ENCODE measurements at places on chromosomes 3 and 15. TPM values are rescaled to one million over a fixed set of nuclear protein-coding genes. Genes with fewer than 3 reads are reported as not detected.

- no peaks in the 10 kb centered on the region for H3K27me3 ChIP-seq
- no peaks in the 10 kb centered on the region for H3K4me1 ChIP-seq
- no peak for DNase-seq
- H3K27ac ChIP-seq: no peak overlapping the region
- H3K4me3 ChIP-seq: no peak overlapping the region
- H3K36me3 ChIP-seq: no peaks in the 10 kb centered on the region
Measured at GRCh38 chr15:50774450-50774849, 8.9 kb upstream of the SPPL2A start.

DNA sequence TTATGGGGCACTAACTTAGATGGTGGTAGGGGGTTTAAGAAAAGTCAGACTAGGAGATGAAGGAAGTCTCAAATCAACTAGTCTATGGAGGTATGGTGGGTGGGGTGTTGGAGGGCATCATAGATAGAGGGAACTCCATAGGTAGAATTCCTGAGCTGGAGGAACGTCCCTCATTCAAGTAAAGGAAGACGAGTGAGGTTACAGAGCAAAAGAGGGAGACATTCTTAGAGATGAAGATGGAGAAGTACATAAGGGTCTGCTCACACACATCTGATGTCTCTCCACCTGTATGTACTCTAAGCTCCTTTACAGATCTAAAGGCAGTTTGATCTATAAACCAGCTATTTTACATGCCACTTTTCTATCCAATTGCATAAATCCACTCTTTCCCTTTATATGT is 1.4 kb downstream of the PLSCR1 start:
- DNase-seq: no peak
- H3K36me3 ChIP-seq: no peaks in the 10 kb centered on the region
- no peaks in the 10 kb centered on the region for H3K27me3 ChIP-seq
- no peaks in the 10 kb centered on the region for H3K4me1 ChIP-seq
- H3K27ac ChIP-seq: peak overlapping the region; percentile 94

DNA sequence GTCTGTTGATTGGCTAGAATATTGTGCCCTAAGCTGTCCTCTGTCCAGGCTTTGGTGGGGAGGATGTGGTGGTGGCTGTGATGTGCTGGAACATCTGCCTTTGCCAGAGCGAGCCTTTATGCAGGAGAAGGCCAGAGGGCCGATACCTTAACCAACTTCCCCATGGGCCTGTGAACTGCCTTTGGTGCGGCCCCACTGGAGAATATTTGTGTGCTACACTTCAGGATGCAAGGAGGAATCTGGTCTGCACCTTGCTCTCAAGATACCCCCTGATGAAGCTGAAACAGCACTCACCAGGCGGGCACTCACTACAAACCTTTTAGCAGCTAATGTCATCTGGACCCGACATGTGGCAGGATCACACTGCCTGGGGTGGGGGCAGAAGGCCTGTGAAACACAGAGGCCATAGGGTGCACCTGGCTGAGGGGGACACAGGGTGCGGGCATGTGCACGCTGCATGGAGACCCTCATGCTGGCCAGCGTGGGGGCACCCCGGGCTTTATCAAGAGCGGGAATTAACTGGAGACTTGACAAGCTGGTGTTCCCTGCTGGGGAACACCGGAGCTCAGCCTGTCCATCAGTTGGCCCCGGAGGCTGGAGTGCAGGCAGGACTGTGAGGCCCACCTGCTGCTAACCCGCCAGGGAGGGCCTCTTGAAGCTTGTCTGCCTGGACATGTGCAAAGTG is 16.4 kb downstream of the PRR23E start:
- no peak for DNase-seq
- no peaks in the 10 kb centered on the region for H3K27me3 ChIP-seq
- H3K27ac ChIP-seq: no peak overlapping the region
- H3K36me3 ChIP-seq: no peaks in the 10 kb centered on the region

DNA sequence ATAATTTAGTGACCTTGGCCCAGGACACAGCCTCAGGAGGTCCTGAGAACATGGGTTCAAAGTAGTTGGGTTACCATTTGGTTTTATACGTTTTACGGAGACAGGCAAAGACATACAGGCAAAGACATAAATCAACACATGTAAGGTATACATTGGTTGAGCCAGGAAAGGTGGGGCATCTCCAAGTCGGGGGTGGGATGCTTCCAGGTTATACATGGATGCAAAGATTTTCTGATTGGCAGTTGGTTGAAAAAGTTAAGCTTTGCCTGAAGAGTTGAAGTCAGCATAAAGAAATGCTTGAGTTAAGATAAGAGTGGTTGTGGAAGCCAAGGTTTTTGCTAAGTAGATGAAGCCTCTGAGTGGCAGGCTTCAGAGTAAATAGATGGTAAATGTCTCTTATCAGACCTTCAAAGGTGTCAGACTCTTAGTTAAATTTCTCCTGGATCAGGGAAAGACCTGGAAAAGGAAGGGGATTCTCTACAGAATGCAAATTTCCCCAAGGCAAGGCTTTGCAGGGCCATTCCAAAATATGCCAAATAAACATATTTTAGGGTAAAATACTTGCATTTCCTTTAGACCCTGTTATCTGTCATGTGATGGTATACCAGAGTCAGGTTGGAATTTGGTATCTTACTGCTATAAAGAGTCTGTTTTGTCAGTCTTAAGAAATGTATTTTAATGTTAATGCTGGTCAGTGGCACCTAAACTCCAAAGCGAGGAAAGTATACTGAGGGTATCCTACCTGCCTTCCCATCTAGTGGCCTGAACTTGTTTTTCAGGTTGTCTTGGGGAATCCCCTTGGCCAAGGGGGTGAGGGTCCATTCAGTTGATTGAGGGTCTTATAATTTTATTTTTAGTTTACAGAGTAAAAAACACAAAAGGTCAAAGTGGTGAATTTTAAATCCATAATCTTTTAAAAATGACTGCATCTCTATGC is 8.2 kb upstream of the PDHB start:
- no peaks in the 10 kb centered on the region for H3K27me3 ChIP-seq
- no peak for DNase-seq
- H3K4me3 ChIP-seq: no peak overlapping the region

DNA sequence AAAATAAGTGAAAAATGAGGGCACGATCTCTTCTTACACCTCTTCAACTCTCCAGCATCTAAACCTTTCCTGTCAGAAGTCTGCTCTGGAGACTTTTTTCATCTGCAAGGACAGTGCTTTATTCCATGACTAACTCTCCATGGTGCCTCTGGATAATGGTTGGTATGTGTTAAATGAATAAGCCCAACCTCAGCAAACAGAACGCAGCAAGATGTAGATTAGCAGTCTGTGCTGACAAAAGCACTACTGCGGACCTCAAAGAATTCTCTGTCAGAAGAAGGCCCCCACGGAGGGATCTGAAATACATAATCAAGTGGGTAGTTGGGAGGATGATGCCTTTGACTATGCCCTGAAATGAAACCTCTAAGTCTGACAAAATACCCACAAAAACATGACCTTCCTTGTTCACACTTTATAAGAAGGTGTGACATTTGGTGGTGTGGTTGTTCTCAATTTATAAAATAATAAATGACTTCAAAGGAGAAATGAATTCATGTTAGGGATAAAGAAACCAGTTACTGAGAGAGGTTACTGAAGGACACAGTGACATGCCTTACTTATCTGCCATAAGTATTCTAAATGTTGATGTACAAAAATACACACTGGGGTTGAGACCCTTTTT is 43.2 kb upstream of the ADCY5 start:
- no peaks in the 10 kb centered on the region for H3K4me1 ChIP-seq
- H3K27ac ChIP-seq: no peak overlapping the region
- H3K4me3 ChIP-seq: no peak overlapping the region

- DNase-seq: no peak
- no peaks in the 10 kb centered on the region for H3K27me3 ChIP-seq
- H3K36me3 ChIP-seq: no peaks in the 10 kb centered on the region
- H3K4me1 ChIP-seq: no peaks in the 10 kb centered on the region
- no peak overlapping the region for H3K27ac ChIP-seq
Measured at GRCh38 chr3:55044486-55044885, 116.6 kb upstream of the LRTM1 start.

- DNase-seq: no peak
- H3K27ac ChIP-seq: no peak overlapping the region
- H3K4me1 ChIP-seq: no peaks in the 10 kb centered on the region
Measured at GRCh38 chr3:12695112-12695511, 31.2 kb upstream of the RAF1 start.

DNA sequence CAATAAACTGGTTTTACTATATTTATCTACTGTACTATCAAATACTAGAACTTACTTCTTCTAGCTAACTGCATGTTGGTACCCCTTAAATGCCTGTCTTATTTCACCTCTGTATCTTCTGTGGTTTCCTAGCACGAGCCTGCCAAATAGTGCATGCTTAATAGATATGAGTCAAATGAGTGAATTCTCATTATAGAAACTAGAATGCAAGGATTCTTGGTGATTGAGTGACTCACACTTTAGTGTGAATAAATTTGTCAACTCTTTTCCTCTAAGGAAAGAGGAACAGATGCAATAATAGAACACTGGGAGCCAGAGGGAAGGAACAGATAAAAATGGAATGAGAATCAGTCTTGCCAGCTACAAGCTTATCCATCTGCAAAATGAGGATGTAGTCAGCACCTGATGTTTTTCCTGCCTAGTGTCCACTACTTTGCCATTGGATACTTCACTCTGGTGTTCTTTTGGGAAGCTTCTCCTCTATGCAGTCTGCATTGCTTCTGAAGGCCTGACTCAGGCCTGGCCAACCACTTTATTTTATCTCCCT is 189.1 kb upstream of the CADPS start:
- no peaks in the 10 kb centered on the region for H3K4me1 ChIP-seq
- no peak for DNase-seq
- H3K27ac ChIP-seq: no peak overlapping the region
- no peaks in the 10 kb centered on the region for H3K36me3 ChIP-seq
- H3K27me3 ChIP-seq: no peaks in the 10 kb centered on the region

GRCh38 chr15:88401251-88401995 is 65.8 kb downstream of the MRPL46 start:
- H3K27ac ChIP-seq: no peak overlapping the region
- no peaks in the 10 kb centered on the region for H3K4me1 ChIP-seq
- no peaks in the 10 kb centered on the region for H3K27me3 ChIP-seq
- DNase-seq: no peak
- H3K4me3 ChIP-seq: no peak overlapping the region

DNA sequence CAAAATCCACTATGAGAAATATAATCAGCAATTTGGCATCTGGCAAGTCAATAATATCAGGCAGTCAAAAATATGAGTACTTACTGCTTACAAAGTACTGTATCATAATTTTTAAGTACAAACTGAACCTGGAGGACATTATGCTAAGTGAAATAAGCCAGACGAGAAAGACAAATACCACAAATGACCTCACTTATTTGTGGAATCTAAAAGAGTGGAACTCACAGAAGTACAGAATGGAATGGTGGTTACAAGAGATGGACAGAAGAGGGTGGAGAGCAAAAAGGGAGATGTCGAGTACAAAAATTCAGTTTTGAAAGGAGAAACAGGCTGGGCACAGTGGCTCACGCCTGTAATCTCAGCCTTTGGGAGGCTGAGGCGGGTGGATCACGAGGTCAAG is 12.4 kb downstream of the PCYT1A start:
- no peak overlapping the region for H3K27ac ChIP-seq
- no peak for DNase-seq
- H3K4me3 ChIP-seq: no peak overlapping the region
- H3K36me3 ChIP-seq: no peaks in the 10 kb centered on the region
- no peaks in the 10 kb centered on the region for H3K27me3 ChIP-seq
- H3K4me1 ChIP-seq: no peaks in the 10 kb centered on the region

DNA sequence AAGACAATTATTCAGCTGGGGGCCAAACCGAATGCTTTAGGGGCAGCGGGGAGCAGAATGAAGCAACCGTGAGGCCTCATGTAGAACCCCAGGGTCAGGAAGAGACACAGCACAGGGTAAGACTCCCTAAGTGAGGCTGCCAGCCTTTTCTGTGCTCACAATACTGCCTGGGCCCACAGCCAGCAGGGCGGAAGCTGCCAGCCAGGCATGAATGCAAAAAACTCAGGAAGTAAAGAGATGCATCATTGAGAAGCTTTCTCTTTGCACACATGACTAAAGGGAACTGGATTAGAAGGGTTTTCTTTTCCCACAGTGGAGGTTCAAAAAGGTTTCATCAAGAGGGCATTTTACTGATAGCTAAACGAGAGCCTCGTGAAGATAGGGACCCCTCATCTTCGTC is 33.3 kb downstream of the CA12 start:
- no peaks in the 10 kb centered on the region for H3K36me3 ChIP-seq
- no peak overlapping the region for H3K27ac ChIP-seq
- H3K4me1 ChIP-seq: no peaks in the 10 kb centered on the region
- no peaks in the 10 kb centered on the region for H3K27me3 ChIP-seq
- DNase-seq: peak; percentile 79

DNA sequence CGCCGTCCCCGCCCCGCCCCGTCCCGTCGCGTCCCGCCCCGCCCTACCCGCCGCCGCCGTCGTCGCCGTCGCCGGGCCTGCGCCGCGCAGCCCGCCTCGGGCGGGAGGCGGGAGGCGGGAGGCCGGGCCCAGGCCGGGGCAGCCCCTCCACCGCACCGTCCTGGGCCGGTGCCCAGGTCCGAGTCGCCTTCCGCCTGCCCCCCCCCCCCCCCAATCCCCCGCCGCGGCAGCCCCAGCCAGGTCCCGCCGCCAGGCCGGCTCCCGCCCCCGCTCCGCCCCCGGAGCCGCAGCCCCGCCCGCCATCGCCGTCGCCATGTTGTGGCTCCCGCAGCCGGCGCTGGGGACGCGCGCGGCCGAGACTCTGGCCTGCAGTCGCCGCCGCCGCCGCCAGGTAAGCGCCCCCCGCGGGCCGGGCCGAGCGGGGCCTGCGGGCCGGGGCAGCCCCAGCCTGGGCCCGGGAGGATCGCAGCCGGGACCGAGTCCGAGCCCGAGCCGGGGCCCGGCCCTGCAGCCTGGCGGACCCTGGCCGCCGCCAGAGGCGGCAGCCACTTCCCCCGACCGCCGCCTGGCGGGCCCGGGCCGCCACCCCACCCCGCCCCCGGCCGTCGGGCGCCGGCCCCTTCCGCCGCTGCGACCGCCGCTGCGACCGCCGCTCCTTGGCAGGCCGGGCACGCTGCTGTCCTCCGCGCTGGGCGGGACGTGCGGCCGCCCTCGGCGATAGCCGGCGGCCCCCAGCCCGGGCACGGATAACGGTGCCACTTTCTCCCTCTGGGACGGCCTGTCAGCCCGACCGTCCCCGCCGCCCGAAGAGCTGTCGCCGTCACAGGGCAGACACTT is at the start of gene ZNF592:
Gene ZNF592, plus strand, starts transcription at position 319 of the 837 bp plus-strand sequence. CDS start 34,084 bp downstream, outside the sequence.
- peak within 1 kb of the TSS; percentile 86 for H3K4me3 ChIP-seq
- no peaks in the 10 kb centered on the region for H3K36me3 ChIP-seq
- H3K4me1 ChIP-seq: peaks cover 3% of the 10 kb centered on the region
- peak; percentile 73 for DNase-seq

- no peaks in the 10 kb centered on the region for H3K36me3 ChIP-seq
- no peak for DNase-seq
- H3K27ac ChIP-seq: no peak overlapping the region
Measured at GRCh38 chr3:182399978-182400737, 393.1 kb upstream of the ATP11B start.

- H3K27me3 ChIP-seq: no peaks in the 10 kb centered on the region
- peaks cover 15% of the 10 kb centered on the region for H3K4me1 ChIP-seq
- no peak overlapping the region for H3K4me3 ChIP-seq
- H3K27ac ChIP-seq: peak overlapping the region; percentile 69
- DNase-seq: no peak
Measured at GRCh38 chr15:90210593-90210992, 9.5 kb downstream of the SEMA4B start.

- H3K27me3 ChIP-seq: no peaks in the 10 kb centered on the region
- no peak overlapping the region for H3K27ac ChIP-seq
- no peaks in the 10 kb centered on the region for H3K36me3 ChIP-seq
Measured at GRCh38 chr3:182212479-182213076, 500.9 kb downstream of the SOX2 start.

GRCh38 chr3:2517500-2518172 is 419.0 kb downstream of the CNTN4 start:
- no peaks in the 10 kb centered on the region for H3K4me1 ChIP-seq
- no peaks in the 10 kb centered on the region for H3K36me3 ChIP-seq
- H3K27ac ChIP-seq: no peak overlapping the region

The CCK gene
- total RNA-seq: 50.7 TPM

The APEH gene
- 84.4 TPM for total RNA-seq

The C3orf49 gene
- total RNA-seq: not detected

The NANOGP8 gene
- not detected for total RNA-seq

The DPPA2 gene
- total RNA-seq: not detected

The XCR1 gene
- not detected for total RNA-seq
